ENCODE measurements at places on chromosomes 4 and X. TPM values are rescaled to one million over a fixed set of nuclear protein-coding genes. Genes with fewer than 3 reads are reported as not detected.

Gene CEP44
- 22.5 TPM for total RNA-seq

Gene MMRN1
- total RNA-seq: 13.5 TPM

Gene CPZ
- 4.6 TPM for total RNA-seq

Gene MAGEA2B
- not detected for total RNA-seq

DNA sequence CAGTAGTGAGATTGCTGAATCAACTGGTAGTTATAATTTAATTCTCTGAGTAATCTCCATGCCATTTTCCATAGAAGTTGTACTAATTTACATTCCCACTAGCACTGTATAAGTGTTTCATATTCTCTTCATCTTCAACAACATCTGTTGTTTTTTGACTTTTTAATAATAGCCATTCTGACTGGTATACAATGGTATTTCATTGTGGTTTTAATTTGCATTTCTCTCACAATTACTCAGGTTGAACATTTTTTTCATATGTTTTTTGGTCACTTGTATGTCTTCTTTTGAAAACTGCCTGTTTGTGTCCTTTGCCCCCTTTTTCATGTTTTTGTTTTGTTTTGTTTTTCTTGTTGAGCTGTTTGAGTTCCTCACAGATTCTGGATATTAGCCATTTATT is 880.2 kb downstream of the RAPGEF2 start:
- no peak overlapping the region for H3K4me3 ChIP-seq
- H3K27me3 ChIP-seq: no peaks in the 10 kb centered on the region
- no peaks in the 10 kb centered on the region for H3K36me3 ChIP-seq
- H3K27ac ChIP-seq: no peak overlapping the region
- H3K4me1 ChIP-seq: no peaks in the 10 kb centered on the region

DNA sequence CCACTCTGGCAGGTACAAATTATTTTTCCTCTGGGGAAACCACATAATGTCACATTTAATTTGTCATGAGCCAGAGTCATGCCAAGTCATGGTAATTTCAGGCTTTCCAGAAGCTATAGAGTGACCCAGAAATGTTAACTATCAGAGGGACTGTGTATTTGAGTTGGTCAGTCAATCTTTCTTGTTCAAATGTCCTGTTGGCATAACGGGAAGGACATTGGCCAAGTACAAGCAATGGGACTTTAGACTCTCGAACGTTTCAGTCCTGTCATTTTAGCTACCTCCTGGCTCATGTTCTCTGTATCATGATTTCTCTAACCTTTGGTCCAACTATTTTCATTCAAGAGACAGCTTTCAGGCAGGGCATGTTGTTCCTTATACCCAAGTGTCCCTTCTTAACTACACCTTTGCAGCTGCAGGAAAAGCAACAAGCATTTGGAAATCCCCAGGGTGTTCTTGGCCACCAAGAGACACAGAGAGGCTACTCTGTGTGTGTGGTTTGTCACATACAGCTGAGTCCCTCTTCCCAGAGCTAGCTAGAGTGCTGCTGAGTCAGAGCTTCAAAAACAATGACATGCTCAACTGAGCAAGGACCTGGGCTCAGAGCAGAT is 142.6 kb downstream of the EGF start:
- no peaks in the 10 kb centered on the region for H3K27me3 ChIP-seq
- H3K4me3 ChIP-seq: no peak overlapping the region
- peaks cover 2% of the 10 kb centered on the region for H3K4me1 ChIP-seq
- no peaks in the 10 kb centered on the region for H3K36me3 ChIP-seq
- no peak overlapping the region for H3K27ac ChIP-seq

GRCh38 chrX:40849906-40850823 is 114.8 kb upstream of the MED14 start:
- no peaks in the 10 kb centered on the region for H3K36me3 ChIP-seq
- H3K27me3 ChIP-seq: peaks cover 8% of the 10 kb centered on the region
- no peak overlapping the region for H3K27ac ChIP-seq
- no peaks in the 10 kb centered on the region for H3K4me1 ChIP-seq
- no peak for DNase-seq
- no peak overlapping the region for H3K4me3 ChIP-seq

- H3K36me3 ChIP-seq: no peaks in the 10 kb centered on the region
- no peaks in the 10 kb centered on the region for H3K27me3 ChIP-seq
- no peak overlapping the region for H3K27ac ChIP-seq
- H3K4me3 ChIP-seq: no peak overlapping the region
- DNase-seq: no peak
- no peaks in the 10 kb centered on the region for H3K4me1 ChIP-seq
Observed at GRCh38 chr4:7431696-7432530, 2.8 kb downstream of the PSAPL1 start.

GRCh38 chrX:124257924-124258702 is 74.3 kb upstream of the TEX13D start:
- H3K27me3 ChIP-seq: no peaks in the 10 kb centered on the region
- H3K36me3 ChIP-seq: no peaks in the 10 kb centered on the region
- H3K27ac ChIP-seq: peak overlapping the region; percentile 2
- no peak overlapping the region for H3K4me3 ChIP-seq
- no peak for DNase-seq

DNA sequence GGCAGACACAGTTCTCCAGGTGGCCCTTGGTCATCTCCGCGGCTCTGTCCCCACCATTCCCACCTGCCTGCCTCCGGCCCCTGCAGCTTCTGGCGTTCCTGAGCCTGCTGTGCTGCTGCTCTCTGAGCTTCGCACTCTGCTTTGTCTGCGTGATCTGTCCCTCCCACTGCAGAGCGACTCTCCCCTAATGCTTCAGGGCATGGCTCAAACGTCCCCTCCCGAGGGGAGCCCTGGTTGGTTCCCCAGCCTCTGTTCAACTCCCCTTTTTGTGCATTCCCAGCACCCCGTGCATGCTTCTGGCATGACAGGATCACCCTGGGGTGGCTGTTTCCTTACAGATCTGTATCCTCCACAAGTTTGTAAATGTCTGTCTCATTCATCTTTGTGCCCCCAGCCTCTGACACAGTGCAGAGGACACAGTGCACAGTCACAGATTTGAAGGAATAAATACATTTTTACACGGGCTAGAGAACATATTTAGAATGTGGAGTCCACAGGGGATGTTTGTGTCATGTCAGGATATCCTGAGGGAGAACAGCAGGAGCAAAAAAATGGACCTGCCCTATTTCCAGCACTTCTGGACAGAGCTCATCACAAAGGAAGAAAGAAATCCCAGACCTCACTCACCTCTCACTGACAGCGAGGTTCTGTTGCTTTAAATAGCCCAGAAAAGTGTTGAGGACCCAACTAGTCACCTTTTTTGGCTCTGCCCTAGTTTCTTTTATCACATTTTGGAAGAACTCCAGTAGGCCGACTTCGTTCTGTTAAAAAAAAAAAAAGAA is 72.6 kb downstream of the GATB start:
- no peaks in the 10 kb centered on the region for H3K27me3 ChIP-seq
- H3K4me3 ChIP-seq: no peak overlapping the region
- peaks cover 25% of the 10 kb centered on the region for H3K4me1 ChIP-seq
- DNase-seq: no peak
- no peak overlapping the region for H3K27ac ChIP-seq

- no peak overlapping the region for H3K4me3 ChIP-seq
- no peak overlapping the region for H3K27ac ChIP-seq
- no peaks in the 10 kb centered on the region for H3K4me1 ChIP-seq
- no peaks in the 10 kb centered on the region for H3K27me3 ChIP-seq
Observed at GRCh38 chr4:85658766-85659439, 184.0 kb downstream of the ARHGAP24 start.

Data from adrenal gland (tissue), 19 donors.